ENCODE measurements at places on chromosomes 6 and 20.
A peak's percentile ranks its signal among the peaks of the same experiment; 100 is the strongest.

DNA sequence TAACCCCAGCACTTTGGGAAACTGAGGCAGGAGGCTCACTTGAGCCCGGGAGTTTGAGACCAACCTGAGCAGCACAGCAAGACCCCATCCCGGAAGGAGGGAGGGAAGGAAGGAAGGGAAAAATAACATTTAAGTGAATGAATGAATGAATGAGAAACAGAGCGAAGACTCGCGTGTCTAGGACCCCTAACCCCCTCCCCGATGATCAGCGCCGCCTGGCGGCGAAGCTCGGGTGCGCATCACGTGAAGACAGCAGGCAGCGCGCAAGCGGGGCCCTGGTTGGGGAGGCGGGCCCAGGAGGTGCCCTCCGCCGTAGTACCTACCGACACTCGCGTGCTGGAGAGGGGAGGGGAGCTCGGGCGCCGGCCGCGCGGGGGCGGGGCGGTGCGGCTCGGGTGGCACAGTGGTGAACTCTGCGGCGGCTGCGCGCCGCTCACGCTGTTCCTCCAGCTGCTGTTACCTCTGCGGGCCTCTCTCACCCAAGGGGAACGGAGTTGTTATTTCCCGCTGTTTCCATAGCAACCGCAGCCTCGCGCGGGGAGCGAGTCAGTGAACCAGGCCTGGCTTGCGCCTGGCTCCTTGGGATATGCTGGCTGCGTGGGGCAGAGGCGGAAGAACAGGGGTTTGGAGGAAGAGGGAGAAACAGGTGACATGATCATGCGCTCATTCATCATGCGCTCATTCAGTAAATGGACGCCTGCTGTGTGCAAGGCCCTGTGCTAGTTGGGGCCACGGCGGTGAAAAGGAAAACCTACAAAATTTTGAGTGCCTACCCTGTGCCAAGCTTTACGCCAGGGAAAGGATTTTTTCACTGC lies 2.0 kb upstream of the DCDC2 start:
- peak; percentile 69 for DNase-seq

GRCh38 chr20:50237349-50237748 lies 46.7 kb downstream of the CEBPB start:
- no peak for DNase-seq

DNA sequence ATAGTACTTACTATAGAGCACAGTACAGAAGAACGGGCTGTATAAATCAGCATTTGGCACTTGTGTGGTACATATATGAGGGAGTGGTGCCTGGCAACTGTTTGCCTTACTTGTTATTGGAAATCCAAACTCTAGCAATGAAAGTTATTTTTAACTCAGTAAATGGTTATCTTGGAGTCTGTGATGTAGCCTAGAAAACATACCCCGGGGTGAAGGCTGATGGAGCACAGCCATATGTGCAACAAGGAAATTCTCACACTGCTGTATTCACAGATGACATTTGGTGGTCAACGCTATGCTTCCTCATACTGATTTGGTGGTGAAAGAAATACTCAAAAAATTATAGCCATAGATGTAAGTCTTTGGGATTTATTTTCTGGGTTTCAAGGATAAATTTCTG lies 807.5 kb upstream of the FLRT3 start:
- DNase-seq, result no peak

GRCh38 chr6:129329678-129330077 lies 380.3 kb downstream of the ARHGAP18 start:
- DNase-seq, result no peak

DNA sequence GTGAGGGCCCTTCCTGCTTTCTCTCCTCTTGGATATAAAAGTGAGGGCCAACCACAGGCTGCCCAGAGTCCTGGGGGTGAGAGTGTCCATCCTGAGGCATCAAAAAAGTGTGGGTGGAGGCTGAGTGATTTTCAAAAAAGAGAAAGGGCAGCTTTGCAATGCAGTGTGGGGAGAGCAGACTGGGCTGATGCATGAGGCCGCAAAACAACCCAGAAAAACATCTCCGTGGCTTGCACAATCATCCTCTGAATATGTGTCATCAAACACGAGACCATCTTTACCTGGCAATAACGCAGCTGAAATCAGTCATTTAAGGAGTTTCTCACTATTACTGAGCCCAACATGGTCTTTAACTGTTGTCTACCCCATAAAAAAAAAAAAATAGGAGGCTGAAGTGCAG lies 191.2 kb upstream of the SOX4 start:
- no peak for DNase-seq

DNA sequence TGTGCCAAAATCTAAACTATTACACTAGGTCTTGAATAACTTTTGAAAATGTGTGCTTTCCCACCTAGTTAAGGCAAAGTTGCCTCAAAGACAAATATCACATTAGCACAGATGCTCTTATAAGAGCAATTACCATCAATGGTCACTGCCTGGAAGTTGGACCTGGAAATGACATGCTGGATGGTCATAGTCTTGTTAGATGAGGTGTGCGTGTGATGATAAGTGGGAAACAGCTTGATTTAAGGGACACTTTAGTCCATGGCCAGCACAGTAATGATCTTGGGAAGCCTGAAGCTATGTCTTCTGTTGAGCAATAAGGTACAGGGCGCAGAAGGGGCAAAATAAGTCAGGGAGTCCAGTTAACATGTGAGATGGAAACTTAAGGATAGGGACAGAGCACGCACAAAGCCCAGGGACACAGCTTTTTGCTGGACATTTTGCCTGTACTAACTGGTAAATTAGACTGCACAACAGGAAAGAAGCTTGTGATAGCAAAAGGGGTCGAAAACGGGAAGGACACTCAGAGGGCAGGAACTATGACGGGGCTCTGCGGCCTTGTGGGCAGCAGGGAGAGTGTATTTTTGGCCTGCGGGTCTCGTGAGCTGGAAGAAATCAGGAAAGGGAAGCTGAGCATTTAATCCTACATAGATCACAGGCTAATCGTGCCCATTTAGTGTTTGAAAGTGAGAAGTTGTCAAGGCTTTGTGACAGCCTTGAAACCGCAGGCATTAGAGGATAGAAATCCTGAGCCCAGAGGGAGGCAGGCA lies 66.7 kb upstream of the BMP2 start:
- no peak for DNase-seq

- DNase-seq, result peak; percentile 43
Observed at GRCh38 chr6:34236131-34236442, 586 bp upstream of the HMGA1 start.
